SK-MEL-5 (cell line): ENCODE measurements at places on chromosomes 13 and 19. TPM values are rescaled to one million over a fixed set of nuclear protein-coding genes. Genes with fewer than 3 reads are reported as not detected.
A peak's percentile ranks its signal among the peaks of the same experiment; 100 is the strongest.

GRCh38 chr19:8682931-8683330 lies 15.7 kb downstream of the ACTL9 start:
- DNase-seq = no peak

GRCh38 chr13:46909042-46909441 lies 12.2 kb upstream of the HTR2A start:
- no peak for DNase-seq

- DNase-seq = peak; percentile 53
These were observed 636 bp upstream of the RB1 start for GRCh38 chr13:48302871-48303358.

GRCh38 chr13:48477191-48477855 lies 55.6 kb downstream of the RCBTB2 start:
- no peak for DNase-seq

- no peak for DNase-seq
These were observed 1.1 kb upstream of the GPI start for GRCh38 chr19:34363930-34364329.

DNA sequence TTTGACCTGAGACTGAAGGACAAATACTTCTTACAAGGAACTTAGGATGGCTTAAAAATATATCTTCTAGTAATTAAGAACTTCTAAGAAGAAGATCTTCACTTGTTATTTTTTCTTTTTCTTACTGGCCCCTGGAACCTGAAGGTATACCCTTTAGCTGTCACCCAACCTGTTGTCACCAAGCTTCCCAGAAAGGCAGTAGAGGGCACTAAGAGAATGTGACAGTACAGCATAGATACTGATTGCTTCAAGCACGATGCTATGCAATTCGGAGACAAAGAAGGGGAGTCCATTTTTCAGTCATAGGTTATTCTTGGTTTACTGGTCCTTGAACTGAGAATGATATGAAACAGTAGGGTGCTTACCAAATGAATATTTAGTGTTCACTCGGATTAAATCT lies 208.3 kb upstream of the PCDH9 start:
- DNase-seq = peak; percentile 26

DNA sequence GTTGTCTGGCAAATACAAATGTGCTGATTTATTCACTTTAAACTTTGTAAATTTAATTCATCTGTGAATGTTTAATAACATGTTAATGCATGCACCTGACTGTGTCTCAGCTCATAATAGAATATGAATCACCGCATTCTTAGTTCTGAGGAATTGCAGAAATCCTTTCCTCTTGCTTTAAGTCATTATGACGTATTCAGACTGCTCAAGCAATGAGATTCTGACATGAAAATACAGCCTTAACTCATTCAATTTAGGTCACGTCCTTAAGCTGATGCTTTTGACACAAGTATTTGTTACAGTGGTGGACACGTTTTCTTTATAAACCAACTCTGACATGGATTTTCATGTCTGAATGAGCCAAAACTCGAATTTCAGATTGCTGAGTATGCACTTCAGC lies 541.0 kb upstream of the KLF12 start:
- peak; percentile 90 for DNase-seq

DNA sequence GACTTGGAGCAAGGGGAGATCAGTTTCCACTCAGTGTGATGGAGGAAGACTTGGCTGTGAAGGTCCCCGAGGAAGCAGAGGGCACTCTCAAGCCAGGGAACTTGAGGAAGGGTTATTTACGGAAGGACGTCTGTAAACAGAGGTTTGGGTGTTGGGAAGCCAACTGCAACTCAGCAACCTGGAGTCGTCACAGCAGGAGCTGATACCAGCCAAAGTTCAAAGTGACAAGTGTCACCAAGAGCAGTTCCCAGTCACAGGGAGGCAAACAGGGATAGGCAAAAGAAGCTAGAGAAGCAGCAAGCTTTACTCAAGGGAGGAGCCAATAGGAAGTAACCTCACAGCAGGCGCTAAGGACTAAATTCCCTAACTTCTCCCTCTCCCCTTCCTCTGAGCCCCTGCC lies 205.5 kb downstream of the EFNB2 start:
- DNase-seq = no peak

DNA sequence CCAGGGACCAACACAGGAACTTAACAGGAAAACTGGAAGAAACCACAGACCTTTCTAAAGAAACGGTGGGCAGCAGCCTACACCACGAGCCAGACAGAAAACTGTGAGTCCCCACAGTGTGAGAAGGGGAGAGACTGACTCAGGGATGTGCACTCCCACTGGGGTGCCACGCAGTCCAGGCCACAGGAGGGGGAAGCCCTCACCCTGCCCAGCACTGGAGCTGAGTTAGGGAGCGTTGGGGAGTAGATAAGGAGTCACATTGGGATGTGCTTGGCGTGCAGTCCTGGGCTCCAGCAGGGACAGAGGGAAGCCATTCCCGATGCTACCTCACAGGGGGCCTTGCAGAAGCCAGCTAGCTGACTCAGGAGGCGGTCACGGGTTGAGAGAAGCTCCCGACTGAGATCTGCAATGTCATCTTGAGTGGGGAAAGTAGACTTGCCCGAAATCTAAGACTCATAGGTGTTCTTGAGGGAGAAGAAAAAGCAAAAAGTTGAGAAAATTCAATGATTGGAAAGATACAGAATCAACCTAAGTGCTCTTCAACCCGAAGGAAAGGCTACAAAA lies 17.3 kb downstream of the SIGLEC8 start:
- peak; percentile 7 for DNase-seq

- no peak for DNase-seq
These were observed 2.7 kb downstream of the FCHO1 start for GRCh38 chr19:17753976-17754375.

DNA sequence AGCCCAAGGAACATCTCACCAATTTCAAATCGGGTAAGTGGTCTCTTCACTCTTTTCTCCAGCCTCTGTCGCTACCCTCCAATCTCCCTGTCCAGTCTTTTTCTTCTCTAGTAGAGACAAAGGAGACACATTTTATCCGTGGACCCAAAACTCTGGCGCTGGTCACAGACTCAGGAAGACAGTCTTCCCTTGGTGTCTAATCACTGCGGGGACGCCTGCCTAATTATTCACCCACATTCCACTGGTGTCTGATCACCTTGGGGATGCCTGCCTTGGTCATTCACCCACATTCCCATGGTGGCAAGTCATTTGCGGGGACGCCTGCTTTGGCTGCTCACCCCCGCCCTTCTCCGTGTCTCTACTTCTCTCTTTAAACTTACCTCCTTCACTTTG lies 13.8 kb upstream of the OR10H1 start:
- DNase-seq = no peak

DNA sequence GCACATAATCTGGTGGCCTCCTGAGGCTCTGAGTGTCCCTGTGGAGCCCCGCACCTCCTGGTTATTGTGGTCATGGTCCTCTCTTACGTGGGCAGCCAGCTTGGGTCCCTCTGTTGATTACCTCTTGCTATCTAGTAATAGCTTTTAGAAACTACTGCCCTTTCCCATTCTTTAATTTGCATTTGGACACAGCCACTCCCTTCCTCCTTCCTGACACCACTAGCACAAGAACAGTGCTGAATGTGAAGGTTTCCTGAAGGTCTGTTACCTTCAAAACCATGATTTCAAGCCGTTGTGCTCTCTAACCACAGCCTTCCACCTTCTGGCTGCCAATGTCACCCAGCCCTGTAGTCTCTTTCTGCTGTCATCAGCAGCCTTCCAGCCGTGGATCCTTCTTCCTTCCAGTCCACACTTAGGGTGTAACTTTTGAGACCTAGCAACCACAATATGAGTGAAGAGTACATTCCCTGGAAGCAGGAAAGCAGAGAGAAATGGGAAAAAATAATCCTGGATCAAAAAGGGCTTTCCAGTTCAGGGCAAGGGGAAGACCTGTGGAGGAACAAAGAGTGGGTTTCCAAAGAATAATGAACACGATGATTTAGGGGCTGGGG lies 130.9 kb downstream of the FRY start:
- no peak for DNase-seq

- DNase-seq = no peak
These were observed 22.9 kb upstream of the ZNF724 start for GRCh38 chr19:23273022-23273589.

- DNase-seq = no peak
These were observed 1.4 kb upstream of the SCEL start for GRCh38 chr13:77533875-77534788.

DNA sequence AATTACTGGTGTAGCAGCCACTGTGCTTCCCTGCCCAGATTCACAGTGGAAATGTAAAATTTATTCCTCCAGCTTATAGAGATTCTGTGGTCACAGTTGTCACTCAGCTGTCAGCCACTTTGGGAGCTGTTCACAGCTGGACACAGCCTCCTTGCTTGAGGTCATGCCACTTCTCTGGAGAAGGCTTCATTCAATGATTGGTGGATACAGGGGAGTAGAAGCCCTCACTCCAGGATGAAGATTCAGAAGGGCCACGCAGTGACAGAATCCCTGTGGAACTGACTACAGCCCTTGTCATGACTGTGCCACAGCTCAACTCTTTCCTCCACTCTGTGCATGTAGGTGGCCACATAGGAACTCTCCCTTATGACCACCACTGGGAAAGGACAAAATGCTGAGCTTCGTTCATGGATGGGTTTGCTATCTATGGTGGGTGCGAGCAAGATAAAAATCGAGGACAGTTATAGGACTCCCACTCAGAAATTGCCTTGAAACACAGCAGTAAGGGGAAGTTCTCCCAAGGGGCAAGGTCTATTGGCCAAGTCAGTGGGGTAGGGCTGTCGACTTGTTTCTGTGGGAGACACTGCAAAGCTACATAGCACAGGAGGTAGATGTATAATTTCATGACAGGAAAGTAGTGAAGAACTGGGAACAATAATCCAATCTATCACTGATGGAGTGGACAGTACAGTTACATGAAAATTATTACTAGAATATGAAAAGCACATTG lies 98.7 kb downstream of the CCNA1 start:
- no peak for DNase-seq

GRCh38 chr13:59982631-59983382 lies 180.9 kb downstream of the DIAPH3 start:
- no peak for DNase-seq

- peak; percentile 97 for DNase-seq
These were observed 22.4 kb downstream of the GTF2F2 start for GRCh38 chr13:45142440-45143345.

DNA sequence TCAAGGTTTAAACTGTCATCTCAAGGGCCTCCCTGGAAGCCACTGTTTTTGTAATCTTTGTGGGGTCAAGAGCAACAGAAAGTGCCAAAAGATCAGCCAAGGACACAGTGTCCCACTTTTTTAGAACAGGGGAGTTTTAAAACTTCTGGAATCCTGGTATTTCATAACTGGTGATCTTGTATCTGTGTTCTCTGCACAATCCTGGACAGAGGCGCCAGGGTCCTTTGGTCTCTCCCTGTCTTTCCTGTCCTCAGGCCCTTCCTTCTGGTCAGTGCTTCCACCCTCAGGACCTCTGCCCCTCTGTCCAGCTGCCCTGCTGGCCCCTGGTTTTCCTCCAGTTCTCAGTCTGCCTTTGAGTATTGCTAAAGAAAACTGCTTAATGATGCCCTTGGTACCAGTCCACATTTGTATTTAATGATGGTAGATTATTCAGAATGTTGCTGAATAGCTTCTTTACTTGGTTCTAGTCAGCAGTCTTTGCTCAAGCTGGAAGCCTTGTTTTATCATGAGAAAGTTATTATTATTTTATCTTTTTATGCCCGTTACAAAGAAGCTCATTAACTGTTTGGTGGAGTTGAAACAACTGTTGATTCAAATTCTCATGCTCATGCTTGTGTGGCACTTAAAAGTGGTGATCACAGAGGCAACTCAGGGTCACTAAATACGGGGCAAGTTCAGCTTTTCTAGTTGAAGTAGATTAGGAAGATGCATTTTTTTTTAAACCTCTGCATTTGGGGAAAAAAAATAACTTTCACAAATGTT lies 47.5 kb downstream of the WASF3 start:
- no peak for DNase-seq

GRCh38 chr13:45943965-45944364 lies 92.4 kb upstream of the SIAH3 start:
- no peak for DNase-seq

DNA sequence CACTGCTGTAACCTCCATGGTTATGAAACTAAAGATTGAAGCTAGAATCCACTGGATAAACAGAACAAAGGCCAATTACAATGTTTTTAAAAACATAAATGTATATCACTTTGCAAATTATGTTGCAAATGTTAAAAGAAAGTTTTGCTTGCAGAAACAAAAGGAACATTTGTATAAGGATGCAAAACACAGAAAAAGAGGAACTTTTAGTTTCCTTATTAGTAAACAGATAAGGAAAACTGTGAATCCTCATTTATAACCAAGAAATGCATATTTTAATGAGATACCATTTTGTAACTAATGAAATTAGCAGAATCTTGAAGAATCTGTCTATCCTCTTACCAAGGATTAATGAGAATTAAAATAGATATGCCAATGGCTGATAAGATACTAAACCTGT lies 32.3 kb downstream of the LPAR6 start:
- no peak for DNase-seq

DNA sequence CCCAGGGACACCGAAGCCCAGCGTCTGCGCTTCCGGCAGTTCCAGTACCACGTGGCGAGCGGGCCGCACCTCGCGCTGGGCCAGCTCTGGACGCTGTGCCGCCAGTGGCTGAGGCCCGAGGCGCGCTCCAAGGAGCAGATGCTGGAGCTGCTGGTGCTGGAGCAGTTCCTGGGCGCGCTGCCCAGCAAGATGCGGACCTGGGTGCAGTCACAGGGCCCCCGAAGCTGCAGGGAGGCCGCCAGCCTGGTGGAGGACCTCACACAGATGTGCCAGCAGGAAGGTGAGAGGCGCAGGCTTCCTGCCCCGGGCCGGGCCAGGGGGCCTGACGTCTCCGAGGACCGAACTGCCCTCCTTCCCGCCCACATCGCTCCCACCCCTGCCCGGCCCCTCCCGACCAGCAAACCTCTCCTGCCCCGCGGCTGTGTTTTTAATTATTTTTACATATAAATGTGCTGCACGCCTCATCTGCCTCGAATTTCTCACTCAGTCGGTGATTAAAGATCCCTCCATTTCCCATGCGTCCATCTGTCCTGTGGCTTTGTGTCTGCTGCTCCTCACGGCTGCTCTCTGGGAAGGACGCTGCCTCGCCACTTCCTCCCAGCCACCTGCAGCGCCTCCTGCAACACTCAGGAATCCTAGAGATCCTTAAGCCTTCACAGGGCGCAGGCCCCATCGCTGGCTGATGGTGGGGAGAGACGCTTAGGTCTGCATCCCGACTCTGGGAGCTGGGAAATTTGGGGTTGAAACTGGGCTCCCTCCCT lies 4.3 kb downstream of the ZSCAN1 start:
- no peak for DNase-seq

DNA sequence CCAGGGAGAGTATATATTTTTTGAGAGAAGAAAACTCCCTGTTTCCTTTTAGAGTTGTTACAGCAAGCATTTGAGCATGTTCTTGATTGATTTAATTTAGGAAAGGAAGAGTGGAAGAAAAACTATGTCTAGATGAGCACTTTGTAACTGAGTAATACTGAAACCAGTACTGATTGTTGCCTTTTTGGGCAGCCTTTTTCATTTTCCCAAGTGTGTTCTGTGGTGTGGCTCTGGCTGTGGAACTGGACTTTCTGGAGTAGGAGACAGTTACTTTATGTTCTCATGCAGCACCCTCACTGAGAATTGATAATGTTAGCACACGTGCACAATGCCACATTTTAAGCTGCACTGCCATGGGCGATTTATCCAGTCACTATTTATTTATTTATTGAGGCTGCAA lies 211.5 kb downstream of the LMO7 start:
- DNase-seq = no peak

GRCh38 chr19:708154-709143 lies at the start of gene PALM:
TSS of gene PALM (plus strand) at chr19:708935. CDS start at chr19:709147, 212 bp downstream.
- peak; percentile 17 for DNase-seq

CEACAM7 gene
- total RNA-seq = not detected in 2 replicates

TSHZ3 gene
- 2.5 and 3.8 TPM in 2 replicates for total RNA-seq

MEDAG gene
- total RNA-seq = not detected in 2 replicates
